Muscle of back (tissue), 13 donors: ENCODE measurements at places on chromosomes 5 and 9.
A peak's percentile ranks its signal among the peaks of the same experiment; 100 is the strongest.

DNA sequence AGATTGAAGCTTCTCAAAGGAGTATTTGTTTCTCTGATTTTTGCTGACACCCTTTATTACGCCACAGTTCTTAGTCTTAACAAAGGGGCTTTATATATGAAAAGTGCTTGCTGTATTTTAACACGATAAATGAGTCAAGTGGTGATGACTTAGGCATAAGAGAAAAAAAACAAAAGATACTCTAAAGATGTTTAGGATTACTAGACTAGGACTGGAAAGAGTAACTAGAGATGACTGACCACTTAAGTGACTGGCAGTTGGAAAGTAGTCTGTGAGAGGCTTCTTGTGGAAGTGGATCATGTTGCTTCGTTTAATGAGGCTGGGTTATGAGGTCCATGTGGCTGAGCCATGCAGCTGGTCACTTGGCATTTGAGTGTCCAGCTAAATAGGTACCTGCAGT, 69.4 kb upstream of the ACTBL2 start:
- peak; percentile 30 for DNase-seq

DNA sequence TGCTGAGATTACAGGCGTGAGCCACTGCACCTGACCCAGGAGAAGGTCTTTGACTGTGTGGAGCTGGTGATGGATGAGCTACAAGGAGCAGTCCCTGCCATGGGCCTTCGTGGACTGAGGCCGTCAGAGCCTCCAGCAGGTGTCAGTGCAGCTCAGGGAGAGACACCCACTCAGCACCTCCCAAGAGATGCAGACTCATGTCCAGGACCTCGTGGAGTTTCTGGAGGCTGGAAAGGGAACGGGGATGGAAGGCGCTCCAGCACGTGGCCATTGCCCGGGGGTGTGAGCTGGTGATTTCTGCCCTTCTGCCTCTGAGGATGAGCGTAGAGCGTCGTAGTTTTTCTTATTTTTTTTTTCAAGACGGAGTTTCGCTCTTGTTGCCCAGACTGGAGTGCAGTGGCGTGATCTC, 9.5 kb downstream of the TOR4A start:
- no peak for DNase-seq

DNA sequence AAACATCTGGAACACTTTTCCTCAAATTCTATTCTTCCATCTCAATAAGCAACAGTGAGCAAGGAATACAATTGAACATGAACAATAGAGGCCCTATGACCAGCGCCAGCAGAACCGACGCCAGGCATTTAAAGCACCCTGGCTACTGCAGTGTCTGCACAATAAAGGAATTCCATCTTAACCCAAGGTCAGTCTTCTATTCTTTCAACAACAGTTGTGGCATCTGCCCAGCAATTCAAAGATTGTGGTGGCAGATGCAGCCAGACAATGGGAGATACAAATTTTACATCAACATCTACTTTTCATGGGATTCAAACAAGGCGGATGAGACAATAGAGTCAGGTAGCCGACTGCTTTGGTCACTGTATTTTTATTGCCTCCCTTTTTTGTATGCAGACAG, 65.9 kb downstream of the ELL2 start:
- DNase-seq: no peak

DNA sequence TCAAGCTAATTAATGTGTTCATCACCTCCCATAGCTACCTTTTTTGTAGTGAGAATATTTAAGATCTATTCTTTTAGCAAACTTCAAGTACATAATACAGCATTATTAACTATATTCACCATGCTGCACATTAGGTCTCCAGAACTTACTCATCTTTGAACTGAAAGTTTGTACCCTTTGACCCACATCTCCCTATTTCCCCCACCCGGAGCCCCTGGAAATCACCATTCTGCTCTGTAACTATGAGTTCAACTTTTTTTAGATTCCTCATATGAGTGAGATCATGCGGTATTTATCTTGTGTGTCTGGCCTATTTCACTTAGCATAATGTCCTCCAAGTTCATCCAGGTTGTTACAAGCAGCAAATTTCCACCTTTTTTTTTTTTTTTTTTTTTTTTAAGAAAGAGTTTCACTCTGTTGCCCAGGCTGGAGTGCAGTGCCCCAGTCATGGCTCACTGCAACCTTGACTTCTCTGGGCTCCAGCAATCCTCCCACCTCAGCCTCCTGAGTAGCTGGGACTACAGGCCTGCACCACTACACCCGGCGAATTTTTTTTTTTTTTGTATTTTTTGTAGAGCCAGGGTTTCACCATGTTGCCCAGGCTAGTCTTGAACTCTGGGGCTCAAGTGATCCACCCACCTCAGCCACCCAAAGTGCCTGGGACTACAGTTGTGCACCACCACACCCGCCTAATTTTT, 100.4 kb upstream of the SAP30L start:
- DNase-seq: no peak

DNA sequence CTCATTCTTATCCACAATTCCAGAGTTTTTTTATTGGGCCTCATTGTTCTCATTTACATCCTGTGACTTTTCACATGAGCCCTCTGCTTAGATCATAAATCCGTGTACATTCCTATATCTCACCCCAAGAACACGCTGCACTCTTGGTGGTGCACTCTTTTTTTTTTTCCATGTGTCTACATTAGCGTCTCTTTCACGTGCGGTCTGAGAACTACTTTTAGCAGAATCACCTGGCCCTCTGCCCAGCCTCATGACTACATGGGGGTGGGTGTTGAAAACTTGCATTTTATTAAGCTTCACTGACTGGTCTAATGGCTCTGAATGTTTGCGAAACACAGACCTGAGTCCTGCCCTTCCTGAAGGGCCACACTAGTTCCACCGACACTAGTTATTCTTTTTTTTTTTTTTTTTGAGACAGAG, 18.6 kb downstream of the C9orf57 start:
- DNase-seq: peak; percentile 64

DNA sequence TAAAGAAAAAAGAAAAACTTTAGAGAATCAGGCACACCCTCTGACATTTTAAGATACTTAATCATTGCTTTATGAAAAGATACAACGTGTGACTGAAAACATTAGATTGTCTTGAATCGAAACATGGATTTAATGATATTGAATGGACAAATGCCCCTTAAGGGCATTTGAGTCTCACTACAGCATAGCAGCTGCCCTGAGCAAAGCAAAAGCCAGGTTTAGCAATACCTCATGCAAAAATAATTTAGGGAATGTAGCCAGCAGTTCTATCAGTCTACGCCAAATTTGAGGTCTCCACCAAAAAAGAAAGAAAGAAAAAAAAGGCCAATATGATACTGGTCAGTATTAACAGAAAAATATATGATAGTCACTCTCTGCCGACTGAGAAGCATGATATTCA, 56.6 kb upstream of the LMNB1 start:
- DNase-seq: no peak

- no peak for DNase-seq
These were observed 627.2 kb downstream of the ISL1 start for GRCh38 chr5:52010454-52010853.

DNA sequence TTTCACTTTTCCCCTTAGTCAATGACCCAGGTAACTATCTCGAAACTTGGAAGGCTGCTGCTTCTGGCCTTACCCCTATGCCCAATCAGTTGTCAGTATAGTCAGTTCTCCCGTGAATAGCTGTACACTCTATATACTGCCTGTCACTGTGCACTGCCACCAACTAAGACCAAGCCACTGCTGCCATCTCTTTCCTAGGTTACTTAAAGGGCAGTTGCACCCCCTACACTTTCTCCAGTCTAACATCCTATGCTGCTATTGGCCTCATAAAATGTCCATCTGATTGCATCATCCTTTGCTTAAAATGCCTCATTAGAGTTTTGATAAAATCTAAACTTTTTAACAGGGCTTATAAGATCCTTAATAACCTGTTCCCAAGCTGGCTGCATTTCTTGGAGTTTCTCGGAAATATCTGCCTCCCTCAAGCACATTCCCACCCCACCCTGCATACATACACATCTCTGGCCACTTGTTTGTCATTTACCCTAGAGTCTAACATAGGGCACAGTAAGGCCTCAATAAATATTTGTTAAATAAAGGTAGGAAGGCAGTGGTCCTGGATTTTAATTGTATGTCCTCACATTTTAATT, 32.8 kb upstream of the TNFAIP8 start:
- DNase-seq: no peak

DNA sequence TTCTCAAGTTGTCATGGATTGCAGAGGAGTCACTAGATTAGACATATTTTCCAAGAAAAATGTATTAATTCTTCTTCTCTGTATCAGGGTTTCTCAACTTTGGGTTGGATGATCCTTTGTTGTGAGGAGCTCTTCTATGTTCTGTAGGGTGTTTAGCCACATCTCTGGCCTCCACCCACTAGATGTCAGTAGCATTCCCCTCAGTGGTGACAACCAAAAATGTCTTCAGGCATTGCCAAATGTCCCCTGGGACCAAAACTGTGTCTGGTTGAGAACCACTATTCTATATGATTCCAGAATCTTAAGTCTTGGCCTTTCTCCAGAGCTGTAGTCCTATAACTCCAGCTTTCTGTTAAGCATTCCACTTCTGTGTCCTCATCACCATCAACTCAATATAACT, 220.9 kb downstream of the KIAA0825 start:
- DNase-seq: no peak

- no peak for DNase-seq
These were observed 8.9 kb downstream of the CFAP95 start for GRCh38 chr9:69829484-69829883.

DNA sequence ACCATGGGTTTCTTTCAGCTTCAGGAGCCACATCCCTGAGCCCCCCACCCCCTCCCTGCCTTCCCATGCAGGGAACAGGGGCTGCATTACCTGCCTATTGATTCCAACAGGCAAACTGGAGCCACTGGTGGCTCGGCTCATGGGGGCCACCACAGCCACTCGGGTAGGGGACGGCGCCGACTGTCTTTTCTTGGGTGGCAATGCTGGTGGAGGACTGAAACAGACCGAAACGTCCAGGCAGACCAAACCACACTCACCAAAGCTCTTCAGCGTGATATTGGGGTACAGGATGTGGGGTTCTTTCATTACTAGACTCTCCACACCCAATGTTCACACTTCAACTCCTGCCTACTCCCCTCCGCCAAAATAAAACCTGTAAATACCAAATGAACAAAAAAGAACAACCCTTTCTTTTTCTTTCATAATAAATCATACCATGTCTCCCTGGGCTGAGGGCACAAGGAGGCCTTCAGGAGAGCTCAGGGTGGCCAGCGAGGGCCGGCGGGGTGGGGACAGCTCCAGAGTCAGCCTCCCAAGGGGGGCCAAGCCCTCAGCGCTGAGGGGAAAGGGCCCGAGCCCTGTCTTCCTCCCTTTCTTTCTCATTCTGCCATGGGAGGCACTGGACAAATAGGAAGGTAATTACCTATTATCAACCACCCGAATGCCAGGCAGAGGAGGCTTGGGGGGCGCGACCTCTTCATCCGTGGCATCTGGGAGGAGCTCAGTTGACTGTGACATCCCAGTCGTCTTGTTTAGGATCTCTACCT, 83.3 kb downstream of the PRRT1B start:
- no peak for DNase-seq

DNA sequence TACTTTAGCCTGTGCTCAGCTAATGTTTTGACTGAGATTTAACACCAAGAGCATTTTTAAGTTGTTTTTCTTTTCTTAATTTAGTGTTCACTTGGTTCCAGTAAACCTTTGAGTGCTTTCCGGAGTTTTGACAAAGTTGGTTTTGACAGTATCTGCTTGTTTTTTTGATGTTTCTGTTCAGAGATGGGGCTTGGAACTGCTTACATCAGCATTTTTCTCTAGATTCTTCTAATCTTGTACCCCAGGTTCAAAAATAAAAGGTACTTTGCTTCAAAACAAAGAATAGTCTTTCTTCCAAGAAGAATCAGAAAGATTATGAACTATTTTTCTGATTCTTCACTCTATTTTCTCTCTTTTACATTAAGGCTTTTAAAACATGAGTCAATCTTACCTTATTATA, 132.2 kb downstream of the DPYSL3 start:
- DNase-seq: no peak

DNA sequence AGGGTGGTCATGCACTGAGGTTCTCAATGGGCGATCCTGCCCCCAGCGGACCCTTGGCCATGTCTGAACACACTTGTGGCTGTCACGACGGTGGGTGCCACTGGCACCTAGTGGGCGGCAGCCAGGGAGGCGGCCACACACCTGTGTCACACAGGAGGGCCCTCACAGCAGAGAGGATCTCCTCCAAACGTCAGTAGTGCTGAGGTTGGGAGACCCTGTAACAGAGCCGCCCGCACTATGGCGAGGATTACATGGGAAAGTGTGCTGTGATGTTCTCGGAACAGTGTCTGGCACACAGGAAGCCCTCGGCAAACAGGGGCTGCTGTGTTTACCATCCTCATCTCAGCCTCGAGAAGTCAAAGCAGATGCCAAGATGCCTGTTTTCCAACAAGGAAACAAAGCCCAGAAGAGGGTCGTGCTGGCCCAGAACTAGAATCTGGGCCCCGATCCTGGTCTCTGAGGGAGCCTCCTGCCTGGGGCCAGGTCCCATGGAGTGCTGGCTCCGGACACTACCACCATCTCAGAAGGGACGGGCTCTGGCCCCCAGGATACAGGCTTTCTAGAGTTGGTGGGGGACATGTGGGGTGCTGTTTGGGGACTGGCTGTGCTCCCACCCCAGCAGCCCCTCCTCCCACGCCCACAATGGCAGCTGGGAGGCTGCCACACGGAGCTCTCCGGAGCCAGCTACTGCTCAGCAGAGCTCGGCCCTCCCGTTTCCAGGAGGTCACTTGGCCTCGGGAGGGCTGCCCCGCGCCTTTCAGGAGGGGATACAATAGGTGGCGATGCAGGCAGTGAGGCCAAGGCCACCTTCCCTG, 48.2 kb downstream of the DBH start:
- peak; percentile 65 for DNase-seq

DNA sequence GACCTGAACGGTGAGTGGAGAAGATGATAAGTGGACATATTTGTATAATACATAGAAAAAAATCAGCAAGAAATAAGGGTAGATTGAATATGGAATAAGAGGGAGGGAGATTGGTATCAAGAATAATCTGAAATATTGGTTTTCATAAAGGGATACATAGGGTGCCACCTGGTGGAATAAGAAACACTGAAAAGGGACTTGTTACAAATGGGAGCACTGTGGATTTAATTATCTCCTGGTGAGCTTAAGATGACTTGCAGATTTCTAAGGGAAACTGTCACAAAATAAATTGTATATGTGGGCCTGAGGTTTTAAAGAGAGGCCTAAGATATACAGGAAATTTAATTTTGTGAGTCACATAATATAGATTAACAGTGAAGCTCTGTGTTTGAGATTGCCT, 1403.5 kb upstream of the CDH18 start:
- no peak for DNase-seq

GRCh38 chr5:138542180-138542955, 668 bp downstream of the ETF1 start:
- peak; percentile 9 for DNase-seq

- no peak for DNase-seq
These were observed 186.2 kb downstream of the CACNA1B start for GRCh38 chr9:138063785-138064184.

GRCh38 chr5:147643142-147643541, 133.3 kb upstream of the DPYSL3 start:
- DNase-seq: no peak

- DNase-seq: no peak
These were observed 25.0 kb downstream of the ABHD17B start for GRCh38 chr9:71886015-71886414.

GRCh38 chr5:50320131-50320749, 120.8 kb downstream of the EMB start:
- DNase-seq: no peak
